ENCODE measurements at places on chromosomes 11 and 22.
A peak's percentile ranks its signal among the peaks of the same experiment; 100 is the strongest.

DNA sequence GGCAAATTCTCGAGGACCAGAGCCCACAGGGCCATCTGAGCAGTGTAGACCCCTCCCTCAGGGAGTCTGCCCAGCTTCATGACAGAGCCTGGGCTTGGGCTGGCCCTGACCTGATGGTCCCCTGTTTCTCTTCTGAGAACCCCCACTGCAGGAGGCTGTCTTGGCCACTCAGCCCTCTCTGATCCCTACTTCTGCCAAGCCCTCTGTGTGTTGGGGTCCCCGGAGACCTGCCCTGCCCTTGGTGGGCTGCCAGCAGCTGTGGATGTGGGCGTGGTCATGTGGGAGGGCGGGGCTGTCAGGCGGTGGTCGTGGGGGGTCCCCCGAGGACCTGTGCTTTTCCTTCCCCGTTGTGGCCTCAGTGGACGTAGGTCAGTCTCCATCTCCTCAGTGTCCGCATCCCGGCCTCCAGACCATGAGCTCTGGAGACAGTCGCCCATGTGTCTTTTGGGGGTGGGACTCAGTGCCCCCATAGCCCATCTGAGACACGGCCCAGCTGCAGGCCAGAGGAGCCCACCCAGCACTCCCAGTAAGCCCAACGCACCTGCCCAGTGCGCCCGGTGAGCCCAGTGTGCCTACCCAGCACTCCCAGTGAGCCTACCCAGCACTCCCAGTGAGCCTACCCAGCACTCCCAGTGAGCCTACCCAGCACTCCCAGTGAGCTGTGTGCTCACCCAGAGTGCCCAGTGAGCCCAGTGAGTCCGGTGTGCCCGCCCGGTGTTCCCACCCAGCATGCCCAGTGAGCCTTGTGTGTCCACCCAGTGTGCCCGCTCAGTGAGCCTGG lies 409.2 kb downstream of the TBC1D22A start:
- DNase-seq: no peak

DNA sequence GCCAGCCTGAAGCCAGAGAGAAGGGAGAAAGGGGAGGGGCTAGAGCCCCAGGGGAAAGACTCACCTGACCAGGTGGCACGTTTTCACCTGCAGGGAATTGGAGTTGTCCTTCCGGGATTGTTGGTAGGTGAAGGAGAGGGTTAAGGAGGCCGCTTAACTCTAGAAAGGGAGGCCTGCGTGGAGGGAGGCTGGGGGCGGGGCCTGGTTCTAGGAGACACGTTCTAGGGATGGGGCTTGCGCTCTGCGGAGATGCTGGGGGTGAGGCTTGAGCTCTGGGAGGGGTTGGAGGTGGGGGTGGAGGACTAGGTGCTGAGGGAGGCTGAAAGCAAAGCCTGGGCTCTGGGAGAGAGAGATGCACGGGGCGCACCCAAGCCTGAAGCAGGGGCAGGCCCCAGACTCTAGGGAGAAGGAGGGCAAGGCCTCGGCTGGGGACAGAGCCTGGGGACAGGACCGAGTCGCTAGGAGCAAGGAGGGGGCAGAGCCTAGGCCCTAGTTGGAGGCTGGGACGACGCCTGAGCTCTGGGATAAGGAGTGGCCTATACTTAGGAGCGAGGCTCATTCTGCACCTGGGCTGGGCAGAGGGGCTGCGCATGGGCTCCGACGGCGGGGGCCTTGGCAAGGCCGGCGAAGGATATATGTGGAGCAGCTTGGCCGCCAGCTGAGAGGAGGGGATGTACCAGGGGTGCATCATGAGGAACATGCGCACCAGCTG lies 2.4 kb downstream of the RASGRP2 start:
- DNase-seq: no peak

GRCh38 chr22:42022162-42022847 lies 23.7 kb downstream of the WBP2NL start:
- DNase-seq: peak; percentile 69

- no peak for DNase-seq
Observed at GRCh38 chr11:60910711-60911380, 3.1 kb upstream of the TMEM109 start.

DNA sequence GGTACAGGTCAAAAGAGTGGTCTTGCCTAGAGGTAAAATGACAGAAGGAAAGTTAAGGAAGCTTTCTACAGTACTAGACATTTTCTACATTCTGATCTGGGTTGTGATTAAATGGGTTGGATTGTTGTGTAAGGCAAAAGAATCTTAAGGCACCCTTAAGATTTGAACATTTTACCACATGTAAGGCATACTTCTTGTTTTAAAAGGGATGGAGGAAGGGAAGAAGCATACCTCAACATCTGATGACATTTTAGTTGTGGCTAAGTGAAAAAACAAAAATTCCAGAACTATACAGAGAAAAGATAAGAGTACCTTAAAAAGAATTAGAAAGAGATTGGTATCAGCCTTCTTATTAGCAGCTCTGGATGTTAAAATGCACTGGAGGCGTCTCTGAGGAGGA lies 356.0 kb upstream of the CADM1 start:
- no peak for DNase-seq

DNA sequence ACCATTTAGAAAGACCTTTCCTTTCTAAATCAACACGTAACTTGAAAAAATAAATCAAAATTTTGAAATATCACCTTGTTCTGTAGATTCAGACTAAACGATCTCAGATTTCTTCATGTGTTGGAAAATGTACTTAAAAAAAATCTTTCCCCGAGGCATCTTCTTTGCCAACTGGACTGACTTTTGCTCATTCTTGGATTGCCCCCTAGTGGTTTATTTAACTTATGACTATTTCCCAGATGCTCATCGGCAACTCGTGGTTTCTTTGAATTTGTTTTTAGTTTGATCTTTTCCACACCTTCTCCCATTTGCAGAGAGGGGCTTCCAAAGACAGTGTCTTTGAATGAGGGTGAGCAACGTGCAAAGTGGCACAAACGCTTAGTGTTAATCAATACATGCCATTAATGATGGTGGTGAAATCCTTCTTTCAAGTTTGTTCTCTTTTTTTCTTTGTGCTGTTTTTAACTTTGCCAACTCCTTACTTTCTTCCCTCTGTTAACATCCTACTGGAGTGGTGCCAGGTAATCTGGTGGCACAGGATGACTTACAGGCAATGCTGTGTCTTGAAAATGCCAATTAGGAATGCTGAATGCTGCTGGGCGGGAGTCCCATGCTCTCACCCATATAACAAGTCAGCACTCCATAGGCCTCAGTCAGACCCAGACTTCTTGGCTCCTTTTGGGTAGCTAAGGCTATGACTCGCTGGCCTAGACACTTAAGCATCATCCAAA lies 18.3 kb downstream of the PRSS23 start:
- peak; percentile 80 for DNase-seq

DNA sequence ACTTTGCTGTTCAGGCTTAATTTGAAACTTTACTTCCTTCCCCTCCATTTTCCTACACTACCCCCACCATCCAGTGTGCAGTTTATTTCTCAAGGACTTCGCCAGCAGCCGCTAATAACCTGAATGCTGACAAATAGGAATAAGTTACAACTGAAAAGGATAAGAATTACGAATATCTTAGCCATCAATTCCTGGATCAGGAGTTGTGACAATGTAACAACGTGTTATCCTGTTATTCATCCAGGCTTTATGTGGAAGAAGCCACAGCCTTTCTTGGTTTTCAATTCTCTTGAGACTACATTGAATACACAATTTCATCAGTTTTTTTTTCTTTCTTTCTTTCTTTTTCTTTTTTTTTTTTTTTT lies 5.9 kb downstream of the HBG1 start:
- DNase-seq: no peak

DNA sequence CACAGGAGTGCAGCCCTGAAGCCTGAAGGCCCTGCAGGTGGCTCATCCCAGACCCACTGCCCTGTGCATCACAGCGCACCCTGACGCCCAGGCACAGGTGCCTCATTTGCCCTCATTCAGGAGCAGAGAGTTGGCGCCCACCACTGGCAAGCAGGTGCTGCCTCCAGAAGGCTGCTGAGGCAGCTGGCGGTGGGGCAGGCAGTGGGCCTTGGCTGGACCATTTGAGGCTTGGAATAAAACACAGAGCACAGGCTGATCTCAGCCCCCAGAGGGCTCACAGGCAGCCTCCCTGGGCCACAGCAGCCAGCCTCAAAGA lies 1151.9 kb downstream of the BRD1 start:
- no peak for DNase-seq

DNA sequence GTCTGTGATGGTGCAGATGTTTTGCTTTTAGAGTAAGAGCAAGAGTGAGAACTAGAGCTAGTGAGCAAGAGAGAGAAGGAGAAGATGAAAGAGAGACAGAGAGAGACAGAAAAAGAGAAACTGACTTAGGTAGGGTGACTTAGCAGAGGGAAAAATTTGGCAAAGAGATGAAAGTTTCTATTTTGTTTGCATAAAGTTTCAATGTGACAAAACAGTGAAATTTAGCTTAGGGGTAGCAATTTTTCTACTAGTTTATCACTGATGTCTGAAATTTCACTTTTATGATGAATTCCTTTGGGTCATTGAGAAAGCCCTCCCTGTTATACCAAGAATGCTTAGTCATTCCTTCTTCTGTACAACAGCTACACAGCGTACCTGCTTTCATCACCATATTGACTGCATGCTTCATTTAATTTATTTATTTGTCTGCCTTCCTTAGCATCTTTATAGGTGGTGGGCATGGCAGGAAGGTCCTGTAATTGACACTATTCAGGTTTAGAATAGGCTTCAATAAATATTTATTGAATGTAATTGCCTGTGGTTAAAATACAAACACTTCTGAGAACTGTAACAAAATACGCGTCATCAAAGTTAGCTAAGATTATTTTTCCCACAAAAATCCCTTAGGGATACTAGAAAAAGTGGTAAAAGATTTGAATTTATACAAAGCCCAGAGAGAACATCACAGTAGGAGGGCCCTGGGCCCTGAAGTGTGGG lies 19.9 kb upstream of the CTSC start:
- DNase-seq: no peak

- peak; percentile 76 for DNase-seq
Observed at GRCh38 chr11:33329705-33330329, 72.6 kb downstream of the HIPK3 start.

- no peak for DNase-seq
Observed at GRCh38 chr11:73648571-73649046, 2.2 kb downstream of the PLEKHB1 start.

- DNase-seq: no peak
Observed at GRCh38 chr22:49829044-49829853, 1.6 kb upstream of the BRD1 start.
